Mammary epithelial cell (primary cell): ENCODE measurements at places on chromosomes 5 and 9. TPM values are rescaled to one million over a fixed set of nuclear protein-coding genes. Genes with fewer than 3 reads are reported as not detected.

SLC1A1 gene
- 5.3 TPM for total RNA-seq

KIF24 gene
- 1.3 TPM for total RNA-seq

GHR gene
- total RNA-seq, result 5.5 TPM

C7 gene
- not detected in 2 replicates for total RNA-seq

CAVIN4 gene
- total RNA-seq, result 0.29 and 0.66 TPM in 2 replicates

SNCB gene
- total RNA-seq, result 0.35 and 1.2 TPM in 2 replicates

OBP2B gene
- 0.50 TPM for total RNA-seq

SPINK13 gene
- not detected in 2 replicates for total RNA-seq

RLN2 gene
- 0.73 TPM in 1 of 2 replicates, not detected in the other for total RNA-seq

FAM163B gene
- not detected in 2 replicates for total RNA-seq

PCDHGA9 gene
- 1.9 TPM in 2 replicates for total RNA-seq

TTC16 gene
- total RNA-seq, result 0.11 and 0.21 TPM in 2 replicates

TLR4 gene
- 4.2 and 7.2 TPM in 2 replicates for total RNA-seq

EGR1 gene
- 12.7 TPM for total RNA-seq

SIT1 gene
- not detected in 2 replicates for total RNA-seq

PRR7 gene
- total RNA-seq, result 10.6 and 13.9 TPM in 2 replicates

MSMP gene
- not detected in 2 replicates for total RNA-seq

CCL27 gene
- 0.80 TPM in 1 of 2 replicates, not detected in the other for total RNA-seq

ADAMTSL1 gene
- 0.33 TPM for total RNA-seq

PDE6A gene
- 0.07 TPM in 1 of 2 replicates, not detected in the other for total RNA-seq

HSPB3 gene
- not detected in 2 replicates for total RNA-seq
